ENCODE measurements at places on chromosomes 7 and 10.

DNA sequence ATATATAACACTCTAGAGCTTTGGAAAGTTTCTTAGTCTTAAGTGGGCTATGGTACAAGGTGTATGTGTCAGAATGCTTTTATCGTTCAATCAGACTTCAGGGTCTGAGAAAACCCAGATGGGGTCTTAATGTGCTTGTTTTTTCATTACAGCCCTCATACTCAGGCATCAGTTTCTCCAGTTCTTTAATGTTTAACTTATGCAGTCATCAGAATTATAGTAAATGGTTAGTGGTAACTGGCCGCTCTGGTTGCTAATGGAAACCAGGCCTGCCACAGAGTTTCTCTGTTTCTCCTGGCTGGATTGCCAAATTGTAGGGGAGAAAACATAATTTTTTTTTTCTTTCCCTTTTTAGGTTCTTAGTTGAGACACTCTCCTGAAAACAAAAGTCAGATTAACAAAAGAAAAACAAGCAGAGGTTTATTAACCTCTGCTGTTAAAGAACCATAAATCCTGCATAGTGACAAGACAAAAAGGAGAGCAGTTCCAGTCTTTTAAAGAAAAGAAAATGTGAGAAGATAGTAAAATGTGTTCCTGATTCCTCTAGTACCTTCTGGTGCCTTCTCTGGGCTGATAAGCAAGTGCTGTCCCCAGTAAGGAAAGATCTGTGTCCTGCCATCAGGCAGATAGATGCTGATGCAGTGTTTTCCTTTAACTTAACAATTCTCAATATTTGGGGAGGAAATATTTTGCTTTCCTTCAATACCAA, 21.5 kb upstream of the GHITM start:
- no peak for DNase-seq

DNA sequence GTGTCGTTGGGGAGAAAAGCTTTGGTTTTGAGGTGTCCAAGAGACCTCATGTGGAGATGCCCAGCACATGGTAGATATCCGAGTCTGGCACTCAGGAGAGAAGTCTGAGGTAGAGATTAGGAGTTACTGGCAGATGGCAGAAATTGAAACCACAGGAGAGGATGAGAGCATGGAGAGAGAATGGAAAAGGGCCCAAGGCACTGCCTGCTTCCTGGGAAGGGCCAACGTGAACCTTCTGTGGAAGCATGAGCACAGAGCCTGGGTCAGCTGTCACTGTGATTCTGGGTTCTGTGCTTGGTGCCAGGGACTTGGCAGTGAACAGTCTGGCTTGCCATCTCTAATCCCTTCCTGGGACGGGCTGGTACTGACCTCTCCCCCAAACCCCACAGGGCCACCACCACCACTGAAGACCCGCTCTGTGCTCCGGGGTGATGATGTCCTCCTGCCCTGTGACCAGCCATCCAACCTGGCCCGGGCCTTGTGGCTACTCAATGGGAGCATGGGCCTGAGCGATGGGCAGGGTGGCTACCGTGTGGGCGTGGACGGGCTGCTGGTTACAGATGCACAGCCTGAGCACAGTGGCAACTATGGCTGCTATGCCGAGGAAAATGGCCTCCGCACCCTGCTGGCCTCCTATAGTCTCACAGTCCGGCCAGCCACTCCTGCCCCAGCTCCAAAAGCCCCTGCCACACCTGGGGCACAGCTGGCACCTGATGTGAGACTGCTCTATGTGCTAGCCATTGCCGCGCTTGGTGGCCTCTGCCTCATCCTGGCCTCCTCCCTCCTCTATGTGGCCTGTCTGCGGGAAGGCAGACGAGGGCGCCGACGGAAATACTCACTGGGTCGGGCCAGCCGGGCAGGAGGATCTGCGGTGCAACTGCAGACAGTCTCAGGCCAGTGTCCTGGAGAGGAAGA, 4.1 kb downstream of the MRPL43 start:
- no peak for DNase-seq

- no peak for DNase-seq
Observed at GRCh38 chr10:90937645-90938258, 16.9 kb upstream of the ANKRD1 start.

- no peak for DNase-seq
Observed at GRCh38 chr10:235915-236314, 100.7 kb downstream of the ZMYND11 start.

- no peak for DNase-seq
Observed at GRCh38 chr10:79303631-79304478, 43.4 kb upstream of the PPIF start.

GRCh38 chr7:37212556-37212955, 236.1 kb downstream of the ELMO1 start:
- no peak for DNase-seq

DNA sequence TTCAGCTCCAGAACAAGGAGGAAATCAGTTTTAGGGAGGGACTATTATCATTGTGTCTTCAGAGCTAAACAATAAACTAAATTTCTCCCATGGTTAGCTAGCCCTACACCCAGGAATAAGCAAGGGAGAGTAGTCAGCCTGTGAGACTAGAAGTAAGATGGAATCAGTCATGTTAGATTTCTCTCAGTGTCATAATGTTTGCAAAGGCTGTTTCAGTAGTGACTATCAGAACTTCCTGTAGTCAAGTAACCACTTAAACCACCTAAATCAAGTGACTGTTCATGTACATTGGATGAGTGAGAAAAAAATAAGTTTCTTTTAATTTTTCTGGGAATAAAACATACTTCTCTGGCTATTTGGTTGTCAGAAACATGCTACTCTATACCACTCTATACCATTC, 121.6 kb downstream of the KCND2 start:
- no peak for DNase-seq

DNA sequence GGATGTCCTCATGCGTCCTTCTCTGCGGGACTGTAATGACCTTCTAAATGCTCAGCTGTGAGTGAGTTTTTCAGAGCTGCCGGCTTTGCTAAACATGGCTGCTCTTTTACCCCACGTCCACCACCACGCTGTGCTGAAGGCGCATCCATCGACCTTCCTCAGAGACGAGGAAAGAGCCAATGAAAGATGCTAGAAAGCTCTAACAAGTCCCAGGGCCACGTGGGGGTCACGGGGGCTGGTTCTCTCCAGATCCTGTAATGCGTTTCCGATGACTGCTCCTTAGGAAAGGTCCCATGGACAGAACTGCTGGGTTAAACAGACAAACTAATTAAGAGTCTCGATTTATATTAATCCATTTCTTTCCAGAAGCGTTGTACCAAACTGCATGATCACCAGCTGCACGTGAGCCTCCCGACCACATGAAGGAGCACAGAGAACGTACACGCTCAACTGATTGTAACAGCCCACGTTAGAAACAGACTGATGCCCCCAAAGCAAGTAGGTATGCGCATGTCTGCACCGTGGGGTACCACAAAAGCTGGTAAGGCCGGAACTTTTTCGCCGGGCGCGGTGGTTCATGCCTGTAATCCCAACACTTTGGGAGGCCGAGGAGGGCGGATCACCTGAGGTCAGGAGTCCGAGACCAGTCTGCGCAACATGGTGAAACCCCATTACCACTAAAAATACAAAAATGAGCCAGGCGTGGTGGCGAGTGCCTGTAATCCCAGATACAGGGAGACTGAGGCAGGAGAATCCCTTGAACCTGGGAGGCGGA, 109.6 kb downstream of the TCERG1L start:
- no peak for DNase-seq

GRCh38 chr7:151769188-151769821, 107.6 kb downstream of the PRKAG2 start:
- DNase-seq, result no peak

DNA sequence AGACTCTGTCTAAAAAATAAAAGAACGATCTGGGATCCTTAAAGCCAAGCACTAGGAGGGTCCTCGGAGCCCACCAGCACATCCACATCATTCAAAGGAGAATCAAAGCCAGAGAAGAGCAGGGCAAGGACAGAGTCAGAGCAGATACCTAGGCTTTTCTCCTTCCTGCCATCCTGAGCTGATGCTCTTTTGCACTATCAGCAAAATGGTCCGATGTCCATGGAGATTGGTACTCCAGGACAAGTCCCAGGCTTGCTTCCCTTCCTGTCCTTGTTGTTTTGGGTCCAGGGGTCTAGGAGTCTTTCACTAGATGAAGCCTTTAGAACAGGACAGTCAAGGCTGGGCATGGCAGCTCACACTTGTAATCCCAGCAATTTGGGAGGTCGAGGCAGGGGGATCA, 58.0 kb upstream of the ELN start:
- no peak for DNase-seq

GRCh38 chr7:41319581-41319980, 383.3 kb downstream of the INHBA start:
- DNase-seq, result no peak

- no peak for DNase-seq
Observed at GRCh38 chr7:28328146-28328545, 84.2 kb upstream of the CREB5 start.

GRCh38 chr7:24963218-24963617, 16.8 kb downstream of the OSBPL3 start:
- DNase-seq, result no peak

DNA sequence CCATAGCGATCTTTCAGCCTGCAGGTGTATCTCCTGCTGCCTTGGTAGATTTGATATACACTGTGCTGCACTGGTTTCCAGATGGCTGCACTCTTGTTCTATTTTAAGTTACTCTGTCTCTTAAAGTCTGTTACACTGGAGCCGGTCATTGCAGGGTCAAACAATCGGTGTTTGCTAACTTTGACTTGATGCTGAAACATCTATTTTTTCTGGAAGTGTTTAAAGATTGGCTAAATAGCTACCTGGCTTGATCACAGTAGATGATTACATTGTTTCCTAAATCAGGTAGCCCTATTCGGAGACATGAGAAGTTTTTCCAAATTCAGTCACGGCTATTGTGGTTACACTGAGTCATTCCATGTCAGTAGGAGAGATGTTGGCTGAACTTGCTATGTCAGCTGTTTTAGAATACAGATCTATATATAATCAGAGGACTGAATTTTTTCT, 574.8 kb downstream of the ETV1 start:
- DNase-seq, result no peak

GRCh38 chr7:19585761-19586160, 123.1 kb downstream of the POLR1F start:
- DNase-seq, result no peak

GRCh38 chr7:148835854-148836253, 48.2 kb downstream of the EZH2 start:
- DNase-seq, result no peak

DNA sequence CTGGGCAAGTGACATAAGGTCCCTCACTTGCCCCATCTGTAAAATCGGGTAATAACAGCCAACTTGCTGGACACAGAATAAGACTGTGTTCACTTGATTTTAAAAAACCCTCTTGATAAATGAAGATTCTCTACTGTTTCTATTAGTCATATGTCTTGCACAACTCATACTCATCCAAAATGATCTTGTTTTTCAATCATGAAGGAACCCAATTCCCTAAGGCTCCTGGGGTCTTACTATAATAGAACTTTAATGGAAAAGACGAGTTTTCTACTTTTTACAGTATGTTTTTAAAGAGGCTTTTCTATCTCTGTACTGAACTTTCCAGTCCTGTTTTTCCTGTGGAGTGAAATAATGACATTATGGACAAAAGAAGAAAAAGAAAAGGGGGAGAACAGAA, 103.8 kb downstream of the ARID5B start:
- DNase-seq, result no peak

DNA sequence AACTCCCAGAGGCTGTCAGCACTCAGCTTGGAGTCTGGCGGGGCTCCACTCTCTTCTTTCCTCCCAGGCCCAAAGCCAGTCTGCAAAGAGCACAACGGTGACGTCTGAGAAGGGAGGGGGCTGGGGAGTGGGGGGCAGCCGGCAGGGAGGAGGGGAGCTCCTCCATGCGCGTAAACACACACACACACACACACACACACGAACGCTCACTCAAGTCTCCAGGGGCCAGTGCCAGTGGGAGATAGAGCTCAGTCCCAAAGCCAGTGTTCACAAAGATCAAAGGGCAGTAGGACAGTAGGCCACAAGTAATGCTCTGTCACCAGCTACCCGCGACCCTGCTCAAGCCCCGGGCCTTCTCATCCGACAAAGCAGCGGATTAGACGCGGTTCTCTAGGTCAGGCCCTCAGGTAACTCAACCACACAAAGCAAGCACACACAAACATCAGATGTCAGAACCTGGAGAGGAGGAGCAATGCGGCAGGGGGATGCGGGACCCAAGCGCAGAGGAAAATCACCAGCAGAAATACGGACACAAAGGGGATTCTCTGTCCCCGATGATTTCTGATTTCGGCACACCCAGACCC, 19.9 kb downstream of the TCAF1 start:
- DNase-seq, result no peak

DNA sequence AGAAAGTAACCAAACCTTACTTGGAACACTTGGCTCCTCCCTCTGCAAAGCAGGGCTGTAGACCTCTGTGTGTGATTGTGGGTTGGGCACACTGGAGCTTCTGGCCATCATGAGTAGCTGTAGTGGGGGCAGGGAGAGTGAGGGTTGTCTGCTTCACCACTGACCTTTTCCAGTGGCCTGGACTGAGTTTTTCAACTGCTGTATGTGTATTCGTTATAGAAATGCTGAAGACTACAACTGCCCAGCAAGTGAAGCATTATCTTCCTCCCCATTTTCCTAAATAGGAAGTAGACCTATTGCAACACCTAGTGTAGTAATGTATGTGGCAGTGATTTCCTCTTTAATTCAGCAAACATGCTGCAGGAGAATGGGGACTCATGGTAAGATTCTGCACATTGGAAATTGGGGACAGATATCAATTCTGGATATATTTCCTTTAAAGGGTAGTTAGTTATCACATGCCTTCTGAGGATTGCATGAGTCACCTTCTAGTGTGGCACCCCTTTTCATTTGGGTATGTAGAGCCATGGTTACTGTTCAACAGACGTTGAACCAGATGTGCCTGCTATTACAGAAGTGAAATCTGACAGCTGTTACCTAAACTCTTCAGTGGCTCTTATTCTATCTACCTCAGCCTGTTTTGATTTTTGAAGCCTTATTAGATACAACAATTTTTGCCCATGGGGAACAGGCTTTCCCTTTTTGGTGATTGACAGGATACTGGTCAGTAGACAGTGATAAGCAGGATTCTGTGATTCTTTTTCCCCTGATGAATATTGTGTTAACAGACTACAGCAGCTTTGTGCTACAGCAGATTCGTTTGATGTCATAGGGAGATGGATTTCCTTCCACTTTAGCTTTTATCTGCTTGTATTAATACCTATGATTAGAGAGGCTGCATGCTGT, 130.9 kb downstream of the SND1 start:
- DNase-seq, result no peak

DNA sequence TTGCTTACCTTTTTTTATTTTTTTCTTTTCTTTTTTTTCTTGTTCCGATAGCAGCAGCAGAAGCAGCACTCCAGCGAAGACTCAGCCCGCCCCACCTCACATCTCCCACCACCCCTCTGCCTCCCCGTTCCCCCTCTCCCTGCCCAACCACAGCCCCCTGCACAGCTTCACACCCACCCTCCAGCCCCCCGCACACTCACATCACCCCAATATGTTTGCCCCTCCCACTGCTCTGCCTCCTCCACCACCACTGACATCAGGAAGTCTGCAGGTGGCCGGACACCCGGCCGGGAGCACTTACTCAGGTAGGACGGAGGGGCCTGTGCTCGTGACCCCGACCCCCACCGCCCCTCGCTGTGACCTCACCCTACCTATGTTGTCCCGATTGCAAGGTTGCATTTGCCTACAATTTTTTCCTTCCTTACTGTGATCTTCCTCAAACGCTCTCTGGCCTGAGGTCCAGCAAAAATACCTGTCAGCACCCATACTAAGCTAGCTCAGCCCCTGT, 367.2 kb upstream of the GALNT17 start:
- no peak for DNase-seq

GRCh38 chr10:62437696-62438095, 63.5 kb downstream of the ZNF365 start:
- DNase-seq, result no peak
